Esophagus mucosa (tissue), 1 donor: ENCODE measurements at places on chromosomes 16 and 17.

- no peak for ATAC-seq
Measured at GRCh38 chr17:17127730-17128291, 78.3 kb downstream of the PLD6 start.

- no peak for ATAC-seq
Measured at GRCh38 chr17:72308744-72309385, 188.0 kb downstream of the SOX9 start.

DNA sequence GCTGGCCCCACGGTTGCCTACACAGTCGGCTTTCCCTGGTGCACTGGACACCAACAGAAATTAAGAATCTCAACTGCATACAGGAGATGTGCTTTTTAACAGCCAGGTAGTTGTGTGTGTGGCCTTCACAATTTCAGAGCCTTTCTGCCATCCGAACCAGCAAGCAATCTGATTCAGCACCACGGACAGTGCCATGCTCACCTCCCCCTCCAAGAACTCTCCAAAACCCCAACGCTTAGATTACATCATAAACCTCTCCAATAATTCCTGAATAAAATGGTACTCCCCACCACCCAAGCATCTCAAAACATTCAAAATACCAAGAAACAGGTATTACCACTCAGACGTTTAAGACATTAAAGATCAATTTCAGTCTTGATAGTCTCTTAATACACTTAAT is 31.8 kb downstream of the USP7 start:
- ATAC-seq = no peak

- peak; percentile 12 for ATAC-seq
Measured at GRCh38 chr16:81445143-81445961, 744 bp downstream of the CMIP start.

GRCh38 chr16:72824761-72825160 is 223.2 kb downstream of the ZFHX3 start:
- no peak for ATAC-seq

DNA sequence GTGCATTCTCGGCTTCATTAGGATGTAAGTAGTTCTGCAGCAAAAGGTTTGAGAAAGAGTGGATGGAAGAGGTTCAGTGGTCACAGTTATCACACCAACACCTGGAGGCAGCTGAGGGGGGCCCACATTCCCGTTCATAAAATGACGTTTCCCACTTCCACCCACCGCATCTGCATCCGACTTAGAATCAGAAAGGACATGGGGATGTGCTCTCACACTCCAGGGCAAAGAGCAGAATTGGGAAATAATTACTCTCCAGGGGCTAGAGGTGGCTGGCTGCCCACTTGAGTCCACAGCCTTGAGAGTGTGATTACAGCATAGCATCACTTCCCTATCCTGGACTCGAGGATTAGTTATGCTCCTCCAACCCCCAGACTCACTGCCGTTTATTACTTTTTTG is 122.0 kb downstream of the CPPED1 start:
- no peak for ATAC-seq
